ENCODE measurements at places on chromosomes 5 and 9.

GRCh38 chr9:133334161-133334560 is 1.8 kb downstream of the SURF6 start:
- DNase-seq: no peak

DNA sequence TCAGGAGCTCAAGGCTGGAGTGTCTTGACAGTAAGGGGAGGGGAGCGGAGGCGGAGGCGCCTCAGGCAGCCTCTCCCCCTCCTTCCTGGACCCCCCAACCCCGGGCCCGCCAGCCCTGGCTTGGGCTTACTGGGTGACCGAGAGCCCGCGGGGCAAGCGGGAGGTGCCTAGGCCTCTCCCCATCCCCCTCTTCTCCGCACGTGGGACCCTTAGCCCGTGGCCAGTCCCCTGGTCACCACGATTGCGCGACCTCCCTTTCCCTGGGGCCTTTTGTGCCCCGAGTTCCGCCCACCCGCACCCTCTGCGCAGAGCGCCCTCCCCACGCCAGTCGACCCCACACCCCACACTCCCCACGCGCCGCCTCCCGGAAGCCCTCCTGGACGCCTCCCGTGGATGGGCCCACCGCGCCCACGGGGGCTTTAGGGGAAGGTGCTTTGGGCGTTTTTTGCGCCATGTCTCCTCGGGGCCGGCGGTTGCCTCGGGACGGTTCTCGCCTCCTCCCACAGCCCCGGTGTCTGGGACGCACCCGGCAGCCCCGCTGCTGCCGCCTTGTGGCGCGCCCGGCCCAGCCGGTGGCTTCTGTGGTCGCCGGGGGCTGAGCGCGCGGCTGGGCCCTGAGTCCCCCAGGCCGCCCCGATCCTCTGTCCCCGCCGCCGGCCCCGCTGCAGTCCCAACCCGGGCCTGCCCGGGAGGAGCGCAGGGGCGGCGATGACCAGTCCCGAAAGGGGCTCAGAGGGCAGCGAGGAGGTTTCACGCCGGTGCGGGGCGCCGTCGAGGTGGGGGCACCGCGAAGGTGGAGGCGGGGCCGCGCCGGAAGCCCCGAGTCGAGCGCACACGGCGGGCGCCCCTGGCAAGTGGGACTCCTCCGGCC is 3.2 kb downstream of the TOR4A start:
- DNase-seq: no peak

GRCh38 chr5:151298063-151298855 is 5.3 kb downstream of the SLC36A3 start:
- DNase-seq: no peak

DNA sequence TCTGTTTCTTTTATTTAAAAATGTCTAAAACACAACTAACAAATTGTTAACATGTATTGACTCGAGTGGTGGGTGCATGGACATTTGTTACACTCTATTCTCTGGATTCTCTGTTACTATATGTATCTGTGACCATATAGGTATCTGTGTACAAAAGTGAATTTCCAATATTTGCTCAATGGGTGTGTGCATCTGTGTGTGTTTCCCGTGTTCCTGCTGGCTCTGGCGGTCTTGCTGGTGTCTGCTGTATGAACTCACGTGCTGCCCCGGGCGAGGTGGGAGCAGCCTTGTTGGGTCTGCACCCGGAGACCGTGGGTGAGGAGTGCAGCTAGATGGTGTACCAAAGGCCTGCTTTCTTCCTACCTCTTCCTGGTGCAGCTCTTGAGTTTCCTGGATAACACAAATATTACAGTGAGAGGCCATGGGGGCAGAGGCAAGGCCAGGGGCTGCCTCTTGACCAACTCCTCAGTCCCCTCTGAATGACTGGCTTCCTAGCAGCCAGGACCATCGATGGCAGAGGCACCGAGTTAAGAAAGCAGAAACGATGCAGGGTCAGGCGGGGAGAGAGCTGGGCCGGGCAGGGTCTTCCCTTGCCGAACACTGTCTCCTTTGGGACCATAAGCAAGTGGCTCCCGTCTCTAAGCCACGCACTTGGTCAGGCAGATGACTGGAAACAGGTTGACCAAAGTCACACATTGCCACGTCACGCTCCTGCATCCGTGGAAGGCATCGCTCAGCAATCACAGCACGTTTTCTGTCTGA is 49.5 kb downstream of the LHX2 start:
- DNase-seq: no peak

DNA sequence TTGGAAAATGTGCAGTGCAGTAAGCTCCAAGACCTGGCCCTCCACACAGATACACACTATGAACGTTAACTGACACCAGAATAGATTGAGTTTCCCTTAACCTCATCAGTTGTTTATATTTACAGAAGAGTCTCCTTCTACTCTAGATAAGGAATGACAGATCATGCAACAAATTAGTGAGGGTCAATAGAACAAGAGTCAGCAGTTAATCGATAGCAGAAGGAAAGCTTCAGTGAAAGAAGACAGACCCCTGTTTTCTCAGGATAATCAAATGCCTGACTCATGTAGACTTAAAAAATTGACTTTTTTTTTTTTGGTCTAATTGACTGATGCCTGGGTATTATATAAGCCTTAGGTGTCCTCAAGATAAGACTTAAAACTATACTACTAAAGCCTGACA is 179.9 kb downstream of the DTWD2 start:
- no peak for DNase-seq

DNA sequence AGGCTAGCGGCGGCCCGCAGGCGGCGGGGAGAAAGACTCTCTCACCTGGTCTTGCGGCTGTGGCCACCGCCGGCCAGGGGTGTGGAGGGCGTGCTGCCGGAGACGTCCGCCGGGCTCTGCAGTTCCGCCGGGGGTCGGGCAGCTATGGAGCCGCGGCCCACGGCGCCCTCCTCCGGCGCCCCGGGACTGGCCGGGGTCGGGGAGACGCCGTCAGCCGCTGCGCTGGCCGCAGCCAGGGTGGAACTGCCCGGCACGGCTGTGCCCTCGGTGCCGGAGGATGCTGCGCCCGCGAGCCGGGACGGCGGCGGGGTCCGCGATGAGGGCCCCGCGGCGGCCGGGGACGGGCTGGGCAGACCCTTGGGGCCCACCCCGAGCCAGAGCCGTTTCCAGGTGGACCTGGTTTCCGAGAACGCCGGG is 253 bp downstream of the SLC12A2 start:
- DNase-seq: peak; percentile 46

- DNase-seq: no peak
These were observed 26.6 kb upstream of the ANGPTL2 start for GRCh38 chr9:127149010-127149409.

GRCh38 chr5:2989517-2989916 is 238.0 kb upstream of the IRX2 start:
- no peak for DNase-seq

DNA sequence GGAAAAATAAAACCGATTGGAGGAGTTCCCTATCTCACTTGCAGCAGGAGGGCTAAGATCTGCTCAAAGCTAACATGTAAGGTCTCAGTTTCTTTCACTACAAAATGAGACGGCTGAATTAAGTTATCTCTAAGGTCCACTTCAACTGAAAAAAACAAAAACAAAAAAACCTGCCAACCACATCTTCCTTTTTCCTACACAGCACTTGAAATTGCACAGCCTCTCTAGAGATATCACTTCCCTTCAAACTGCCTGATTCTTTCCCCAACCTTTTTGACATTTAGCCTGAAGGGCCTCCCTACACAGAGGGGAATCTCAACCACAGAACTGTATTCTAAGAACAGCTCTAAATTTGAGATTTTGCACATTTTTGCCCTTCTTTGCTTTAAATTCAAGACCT is 227.9 kb upstream of the TARS1 start:
- DNase-seq: no peak

GRCh38 chr5:4549351-4549750 is 590.8 kb upstream of the ADAMTS16 start:
- DNase-seq: no peak

- DNase-seq: no peak
These were observed 127.9 kb upstream of the RASA1 start for GRCh38 chr5:87139795-87140194.

Measured in GM19239 (cell line).